Chondrocyte (in vitro differentiated cells): ENCODE measurements at places on chromosomes 5 and 9. TPM values are rescaled to one million over a fixed set of nuclear protein-coding genes. Genes with fewer than 3 reads are reported as not detected.

Gene FBXW11
- total RNA-seq: 54.8 to 58.1 TPM (median 54.8 TPM) in 3 replicates

DNA sequence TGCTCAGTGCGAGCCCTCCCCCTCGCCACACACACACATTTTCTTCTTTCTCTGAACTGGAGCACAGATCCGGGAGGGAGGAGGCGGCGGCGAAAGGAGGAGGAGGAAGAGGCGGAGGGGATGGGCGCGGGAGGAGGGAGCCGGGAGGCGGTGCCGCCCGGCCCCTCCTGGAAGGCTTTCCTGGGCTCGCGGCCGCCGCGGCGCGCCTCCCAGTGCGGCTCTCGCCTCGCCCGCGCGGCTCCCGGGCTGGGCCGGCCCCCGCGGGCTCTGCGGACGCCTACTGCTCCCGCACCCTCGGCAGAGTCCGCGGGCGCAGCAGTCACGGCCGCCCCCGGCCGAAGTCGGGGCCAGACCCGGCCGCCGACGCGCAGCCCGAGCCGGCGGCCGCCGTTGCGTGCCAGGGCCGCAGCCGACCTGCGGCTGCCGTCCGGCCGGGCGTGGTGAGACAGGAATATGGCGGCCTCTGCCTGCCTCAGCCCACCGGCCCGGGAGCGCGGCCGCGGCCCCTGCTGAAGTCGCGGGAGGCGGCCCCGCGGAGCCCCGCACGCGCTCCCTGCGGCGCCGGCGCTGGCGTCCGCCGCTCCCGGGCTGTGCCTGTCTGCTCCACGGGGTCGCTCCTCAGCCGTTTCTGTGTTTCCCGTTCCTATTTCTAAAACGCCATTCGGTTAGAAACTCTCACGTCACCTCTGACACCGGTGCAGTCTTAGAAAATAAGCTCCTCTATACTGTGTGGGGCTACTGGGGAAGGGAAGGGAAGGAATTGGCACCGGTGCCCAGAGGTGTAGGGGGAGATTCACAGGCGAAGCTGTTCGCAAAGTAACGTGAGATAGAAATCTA lies 500 bp upstream of the GNAQ start:
- peak; percentile 96 for DNase-seq

- DNase-seq: no peak
These were observed 31.0 kb upstream of the ISOC1 start for GRCh38 chr5:129063483-129064113.

Gene DNM1
- total RNA-seq: 87.0 to 127 TPM (median 91.9 TPM) in 3 replicates

GRCh38 chr9:135533674-135534073 lies 12.3 kb upstream of the OBP2A start:
- DNase-seq: no peak

Gene LHX6
- total RNA-seq: not detected in 3 replicates

DNA sequence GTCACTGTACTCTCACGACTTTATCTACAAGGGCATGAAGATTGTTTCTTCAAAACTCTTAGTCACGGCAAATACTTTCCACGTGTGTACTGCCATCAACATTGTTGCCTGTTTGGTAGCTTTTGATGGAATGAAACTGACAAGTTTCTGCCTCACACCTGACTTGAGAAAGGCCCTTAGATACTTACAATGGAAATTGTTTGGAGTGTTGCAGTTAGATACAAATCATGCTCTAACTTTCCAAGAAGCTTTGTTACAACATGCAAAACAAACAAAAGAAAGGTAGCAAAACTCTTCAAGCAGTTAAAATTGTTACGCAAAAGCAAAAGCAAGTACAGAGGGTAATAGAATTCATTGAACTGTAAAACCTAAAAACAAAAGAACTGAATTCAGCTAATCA lies 91.1 kb upstream of the TLE4 start:
- no peak for DNase-seq

- DNase-seq: no peak
These were observed 10.9 kb downstream of the GNE start for GRCh38 chr9:36247356-36247755.

Gene TLR4
- total RNA-seq: 9.5 to 13.6 TPM (median 11.6 TPM) in 3 replicates

GRCh38 chr9:123718188-123718587 lies 211.7 kb downstream of the DENND1A start:
- DNase-seq: no peak

Gene PCDHGA8
- total RNA-seq: 0.47 to 0.59 TPM (median 0.51 TPM) in 3 replicates

DNA sequence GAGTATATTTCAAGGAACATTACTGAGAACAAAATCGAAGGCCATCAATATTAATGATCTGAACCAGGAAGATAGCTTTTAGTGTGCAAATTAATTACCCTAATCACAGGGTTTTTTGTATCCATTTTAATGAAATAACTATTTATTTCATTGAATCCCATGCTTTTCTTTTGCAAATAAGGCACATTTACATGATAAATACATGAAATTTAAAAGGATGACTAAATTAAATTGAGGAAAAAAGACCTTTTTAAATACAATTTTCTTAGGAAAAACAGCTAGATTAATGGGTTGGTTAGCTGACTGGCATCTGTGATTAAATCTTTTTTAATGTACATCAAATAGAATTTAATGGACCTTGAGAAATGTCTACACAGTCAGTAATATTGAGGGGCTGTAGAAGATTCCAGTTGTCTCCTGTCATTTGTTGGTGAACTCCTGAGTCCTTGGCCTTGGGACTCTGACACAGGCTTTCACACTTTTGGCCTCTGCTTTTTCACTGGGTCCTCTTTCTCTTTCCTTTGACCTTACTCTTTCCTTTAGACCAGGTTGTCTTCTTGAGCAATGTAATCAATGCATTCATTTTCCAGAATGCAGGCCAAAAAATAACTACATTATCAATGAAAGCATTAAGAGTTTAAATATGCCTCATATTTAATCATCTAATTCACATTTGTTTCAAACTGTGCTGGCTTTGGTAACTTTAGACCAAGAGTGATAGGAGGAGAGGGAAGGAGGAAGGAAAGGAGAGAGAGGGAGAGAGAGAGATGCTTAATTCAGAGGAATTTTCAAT lies 511.5 kb downstream of the ZNF608 start:
- DNase-seq: no peak

DNA sequence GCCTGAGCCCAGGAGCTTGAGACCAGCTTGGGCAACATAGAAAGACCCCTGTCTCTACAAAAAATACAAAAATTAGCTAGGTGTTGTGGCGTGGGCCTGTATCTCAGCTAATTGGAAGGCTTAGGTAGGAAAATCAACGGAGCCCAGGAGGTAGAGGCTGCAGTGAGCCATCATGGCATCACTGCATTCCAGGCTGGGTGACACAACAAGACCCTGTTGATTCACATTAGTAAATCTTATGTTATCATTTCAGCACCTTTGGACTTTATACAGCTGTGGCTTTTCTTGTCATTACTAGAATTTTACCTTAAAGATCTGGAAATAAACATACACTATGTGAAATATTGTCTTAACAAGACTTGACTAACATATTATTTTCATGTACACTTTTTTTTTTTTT lies 185.0 kb downstream of the ZNF608 start:
- no peak for DNase-seq

GRCh38 chr9:8857926-8858595 lies 1058.5 kb upstream of the DMAC1 start:
- DNase-seq: peak; percentile 92

GRCh38 chr5:139681466-139681865 lies 33.3 kb downstream of the CXXC5 start:
- DNase-seq: no peak

DNA sequence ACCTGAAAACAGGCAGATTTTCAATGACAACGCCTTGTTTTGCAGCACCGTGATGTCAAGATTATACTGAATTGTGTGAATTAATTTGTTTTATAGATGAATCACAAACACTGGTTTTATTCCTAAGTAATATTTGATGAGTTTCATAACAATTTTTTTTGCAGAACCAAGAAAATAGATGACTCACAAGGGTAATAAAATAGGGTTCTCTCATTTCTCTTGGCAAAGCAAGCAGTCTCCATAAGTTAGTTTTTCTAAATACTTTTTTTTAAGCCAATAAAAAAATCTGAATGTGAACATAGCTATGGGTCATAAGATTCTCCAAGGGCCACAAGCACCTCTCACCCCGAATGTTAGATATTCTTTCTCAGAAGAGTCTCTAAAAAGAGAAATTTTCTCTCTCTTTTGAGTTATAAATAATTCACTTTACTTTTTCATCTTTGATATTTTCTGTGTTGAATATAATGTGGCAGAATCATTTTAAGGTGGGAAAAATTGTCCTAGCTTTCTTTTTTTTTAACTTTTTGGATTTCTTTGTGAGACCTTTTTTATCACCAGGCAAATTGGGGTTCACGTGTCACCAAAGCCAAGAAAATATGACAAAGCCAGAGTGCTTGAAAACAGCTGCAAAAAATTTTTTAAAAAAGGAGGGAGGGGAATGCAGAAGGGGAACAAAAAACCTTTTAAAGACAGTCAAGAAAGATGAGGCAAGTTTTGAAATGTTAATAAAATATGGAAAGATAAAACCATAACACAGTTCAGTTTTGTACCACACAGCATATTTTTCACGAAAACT lies 174.6 kb upstream of the DAPK1 start:
- no peak for DNase-seq

- no peak for DNase-seq
These were observed 140.3 kb downstream of the NMUR2 start for GRCh38 chr5:152264645-152265254.

Gene PCDHB10
- total RNA-seq: 3.8 to 5.3 TPM (median 4.3 TPM) in 3 replicates

Gene ARL14EPL
- not detected in 3 replicates for total RNA-seq

Gene ARHGAP26
- total RNA-seq: 6.0 to 16.7 TPM (median 16.4 TPM) in 3 replicates

DNA sequence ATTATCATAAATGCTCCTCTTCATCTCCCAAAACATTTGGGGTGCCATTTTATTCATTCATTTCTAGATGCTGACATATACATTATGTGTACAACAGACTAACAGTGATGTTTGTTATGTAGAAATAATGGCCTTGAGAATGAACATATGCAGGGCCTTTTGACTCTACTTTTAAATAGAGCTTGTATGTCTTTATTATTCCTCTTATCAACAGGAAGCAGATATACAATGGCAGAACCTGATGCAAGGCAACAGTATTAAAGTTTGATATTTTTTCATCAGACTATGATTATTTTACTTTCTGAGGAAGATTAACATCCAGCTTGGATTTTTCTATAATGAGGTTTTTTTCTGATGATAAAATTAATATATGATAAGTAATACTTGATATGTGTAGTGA lies 44.1 kb downstream of the SNX18 start:
- no peak for DNase-seq

Gene TAL2
- not detected in 3 replicates for total RNA-seq

Gene NR2F1-AS1
- total RNA-seq: 16.2 to 20.0 TPM (median 19.7 TPM) in 3 replicates

Gene ROR2
- total RNA-seq: 16.0 to 19.4 TPM (median 18.6 TPM) in 3 replicates

Gene PROB1
- 0.97 to 2.4 TPM (median 2.3 TPM) in 3 replicates for total RNA-seq

GRCh38 chr5:15069407-15069905 lies 197.9 kb upstream of the ANKH start:
- DNase-seq: no peak

DNA sequence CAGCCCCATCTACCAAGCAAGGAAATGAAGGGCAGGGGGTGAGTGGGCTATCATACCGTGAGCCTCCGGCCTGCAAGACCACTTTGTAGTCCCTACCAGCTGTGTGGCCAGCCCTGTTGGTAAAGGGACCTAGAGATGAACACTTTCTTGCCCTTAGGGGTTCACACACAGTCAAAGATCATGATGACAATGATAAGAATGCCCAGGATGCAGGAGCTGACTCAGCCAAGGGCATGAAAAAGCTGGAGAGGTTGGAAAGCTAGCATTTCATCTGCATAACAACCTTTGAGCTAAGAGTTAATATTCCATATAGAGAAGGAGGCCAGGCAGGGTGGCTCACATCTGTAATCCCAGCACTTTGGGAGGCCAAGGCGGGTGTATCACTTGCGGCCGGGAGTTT lies 19.2 kb upstream of the FGFR4 start:
- DNase-seq: no peak
